SIG-M5 (cell line): ENCODE measurements at places on chromosomes 4 and X.

- no peak for DNase-seq
These were observed at the start of gene PPP2R3B for GRCh38 chrX:386768-387575. Gene PPP2R3B, minus strand, starts transcription at chrX:386907. Its CDS starts 216 bp downstream, at chrX:386691.

DNA sequence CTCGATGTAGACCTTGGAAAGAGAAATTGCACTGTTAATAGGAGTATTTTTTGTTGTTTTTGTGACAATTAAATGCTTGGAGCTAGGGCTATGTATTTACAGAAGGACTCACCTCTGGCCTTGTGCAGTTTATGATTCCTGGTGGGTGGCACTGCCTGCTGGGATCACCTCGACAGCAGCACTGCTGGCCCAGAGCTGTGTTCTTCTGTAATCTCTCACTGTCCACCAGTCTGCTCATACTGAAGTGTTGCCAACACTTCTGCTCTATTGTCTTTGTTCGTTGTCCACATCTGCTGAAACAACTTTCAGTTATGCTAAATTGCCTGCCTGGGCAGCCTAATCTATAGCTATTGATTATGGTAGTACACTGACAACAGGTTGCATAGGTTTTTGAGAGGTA is 194.4 kb upstream of the ANK2 start:
- DNase-seq, result no peak

DNA sequence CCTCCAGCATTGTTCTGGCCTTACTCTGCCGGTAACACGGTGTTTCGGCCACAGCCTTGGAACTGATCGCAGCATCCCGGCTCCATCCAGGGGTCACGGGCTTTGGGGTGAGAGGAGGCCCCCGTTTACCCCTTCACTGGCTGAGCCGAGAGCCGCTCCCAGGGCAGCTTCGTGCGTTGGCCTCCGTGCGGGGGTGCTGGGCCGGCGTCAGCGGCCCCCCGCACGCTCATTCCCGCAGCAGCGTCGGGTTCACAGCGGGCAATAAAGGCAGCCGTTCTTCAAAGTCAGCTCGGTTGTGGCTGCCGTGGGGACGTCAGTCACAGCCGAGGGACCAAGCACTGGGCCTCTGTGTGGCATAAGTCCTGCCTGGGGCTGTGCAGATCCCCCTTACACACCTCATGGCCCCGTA is 25.3 kb upstream of the PLCXD1 start:
- DNase-seq, result no peak

GRCh38 chr4:141646969-141647368 is 10.6 kb downstream of the IL15 start:
- no peak for DNase-seq

DNA sequence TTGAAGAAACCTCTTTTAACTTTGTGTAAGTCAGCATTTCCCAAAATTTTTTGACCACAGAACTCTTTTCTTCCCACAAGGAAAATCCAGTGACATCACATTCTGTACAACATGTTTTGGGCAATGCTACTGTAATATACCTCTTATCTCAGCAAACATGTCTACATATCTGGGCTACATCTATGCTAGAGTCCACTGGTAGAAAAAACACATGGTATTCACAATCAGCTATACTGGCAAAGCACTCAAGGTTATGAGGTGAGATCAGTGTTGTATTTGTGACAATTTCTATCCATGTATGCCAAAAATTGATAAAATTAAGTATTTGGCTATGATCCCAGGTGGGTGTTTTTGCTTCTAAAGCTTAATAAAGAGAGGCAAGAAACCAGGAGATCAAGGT is 98.0 kb downstream of the ATP11C start:
- DNase-seq, result no peak

GRCh38 chr4:75660491-75660890 is 12.7 kb downstream of the G3BP2 start:
- no peak for DNase-seq

DNA sequence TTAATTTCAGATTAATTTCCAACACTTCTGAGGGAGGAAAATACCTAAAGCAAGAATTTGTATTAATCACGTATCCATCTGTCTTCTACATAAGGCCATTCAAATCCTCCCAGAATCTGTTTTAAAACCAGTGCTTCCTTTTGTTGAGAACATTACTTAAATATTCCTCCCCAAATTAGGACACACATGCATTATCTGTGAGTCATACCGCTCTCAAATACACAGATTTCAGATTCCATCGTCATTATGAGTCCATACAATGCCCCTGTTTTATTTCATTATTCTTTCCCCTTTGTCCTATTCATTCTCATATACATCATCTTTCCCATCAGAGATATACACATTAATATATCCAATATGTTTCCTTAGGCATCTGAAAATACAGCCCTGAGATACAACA is 57.3 kb upstream of the PRSS12 start:
- DNase-seq, result no peak

DNA sequence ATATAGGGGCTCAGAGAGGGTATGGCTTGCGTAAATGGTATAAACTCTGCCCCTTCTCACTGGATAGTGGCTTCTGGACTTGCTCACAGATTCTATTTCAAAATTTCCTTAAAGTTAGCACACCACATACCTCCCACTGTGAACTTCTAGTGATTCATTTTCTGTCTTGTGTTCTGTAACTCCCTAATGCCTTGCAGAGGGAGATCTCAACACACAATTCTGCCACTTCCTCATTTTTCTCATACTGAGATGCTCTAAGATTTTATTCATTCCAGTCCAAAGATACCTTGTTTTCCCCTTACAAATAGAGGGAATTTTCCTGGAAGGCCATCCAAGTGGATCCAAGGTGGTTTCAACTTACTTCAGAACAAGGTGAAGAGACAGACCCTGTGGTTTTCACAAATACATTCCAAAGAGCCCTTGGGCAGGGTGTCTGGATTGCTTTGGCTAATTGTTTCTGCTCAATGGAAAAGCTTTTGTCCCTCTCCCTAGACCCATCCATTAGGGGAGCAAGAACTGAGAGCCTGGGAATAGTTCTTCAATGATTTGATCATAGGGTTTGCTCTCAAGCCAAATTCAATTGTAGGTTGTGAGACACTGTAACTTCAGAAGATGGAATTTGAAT is 52.1 kb upstream of the CAPN6 start:
- DNase-seq, result no peak

- peak; percentile 34 for DNase-seq
These were observed 36.4 kb downstream of the TMEM154 start for GRCh38 chr4:152643153-152644035.

DNA sequence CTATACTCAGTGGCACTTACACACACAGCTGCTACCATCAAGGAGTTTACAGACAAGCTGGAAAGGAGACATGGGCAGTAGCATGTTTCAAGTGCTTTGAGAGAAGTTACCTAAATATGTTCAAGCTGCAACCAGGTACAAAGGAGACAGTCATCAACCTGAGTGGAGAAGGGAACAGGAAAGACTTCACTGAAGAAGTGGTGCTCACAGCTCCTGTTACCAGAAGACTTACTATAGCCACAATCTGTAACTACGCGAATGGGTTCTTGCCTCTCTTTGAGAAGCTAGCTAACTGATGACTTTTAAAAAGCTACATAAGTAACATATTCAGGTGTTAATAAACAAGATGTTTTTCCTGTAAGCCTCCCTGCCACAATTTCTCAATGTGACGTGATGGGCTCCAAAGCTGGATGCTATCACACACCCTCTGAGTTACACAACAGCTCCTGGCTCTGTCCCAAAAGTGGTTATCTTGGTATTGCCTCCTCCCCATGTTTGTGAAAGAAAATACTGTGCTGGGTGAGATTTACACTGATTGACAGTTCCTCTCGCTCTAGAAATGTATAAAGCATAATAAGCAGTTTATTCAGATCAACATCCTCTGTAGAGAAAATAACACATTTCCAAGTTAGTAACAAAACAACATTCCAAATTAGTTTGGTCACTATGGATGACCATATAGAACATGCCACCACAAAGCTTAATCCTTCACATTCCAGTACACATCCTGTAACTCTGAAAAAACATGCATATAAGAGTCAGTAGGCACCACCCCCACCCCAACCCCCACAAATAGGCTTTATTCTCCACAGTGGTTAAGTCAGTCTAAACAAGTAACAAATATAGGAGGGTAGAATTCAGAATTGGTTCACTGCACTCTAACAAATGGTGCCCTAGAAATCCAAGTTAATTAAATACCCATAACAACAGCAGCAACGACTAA is 81.8 kb downstream of the FRYL start:
- no peak for DNase-seq

DNA sequence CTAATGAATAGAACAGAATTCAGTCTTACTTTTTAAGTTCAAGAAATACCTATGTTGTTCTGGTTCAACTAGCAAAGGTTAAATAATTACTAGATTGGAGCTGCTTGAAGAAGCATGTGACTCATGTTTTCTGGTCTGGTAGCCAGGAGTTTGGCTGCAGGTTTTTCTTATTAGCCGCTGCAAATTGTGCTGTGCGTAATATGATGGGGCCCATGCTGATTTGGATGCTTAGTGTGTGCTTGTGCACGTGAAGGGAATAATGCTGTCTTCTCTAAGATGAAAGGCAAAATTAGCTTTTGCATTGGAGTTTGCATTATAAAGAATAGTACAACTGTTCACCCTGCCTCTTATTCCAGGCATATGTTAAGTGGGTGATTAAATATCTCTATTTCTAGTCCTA is 219.6 kb downstream of the SNCA start:
- DNase-seq, result no peak
